ENCODE measurements at places on chromosomes 6 and 20.

GRCh38 chr6:121652223-121652622 lies 216.8 kb downstream of the GJA1 start:
- DNase-seq, result no peak

GRCh38 chr20:13009682-13010406 lies 1.1 kb downstream of the SPTLC3 start:
- DNase-seq, result peak; percentile 88

GRCh38 chr20:38935285-38935684 lies 9.1 kb downstream of the FAM83D start:
- no peak for DNase-seq

- DNase-seq, result no peak
Observed at GRCh38 chr6:105897131-105897530, 189.0 kb upstream of the PRDM1 start.

GRCh38 chr6:137240168-137240567 lies 21.0 kb upstream of the IFNGR1 start:
- DNase-seq, result peak; percentile 69

GRCh38 chr20:57943950-57944349 lies 234.1 kb upstream of the PMEPA1 start:
- no peak for DNase-seq

DNA sequence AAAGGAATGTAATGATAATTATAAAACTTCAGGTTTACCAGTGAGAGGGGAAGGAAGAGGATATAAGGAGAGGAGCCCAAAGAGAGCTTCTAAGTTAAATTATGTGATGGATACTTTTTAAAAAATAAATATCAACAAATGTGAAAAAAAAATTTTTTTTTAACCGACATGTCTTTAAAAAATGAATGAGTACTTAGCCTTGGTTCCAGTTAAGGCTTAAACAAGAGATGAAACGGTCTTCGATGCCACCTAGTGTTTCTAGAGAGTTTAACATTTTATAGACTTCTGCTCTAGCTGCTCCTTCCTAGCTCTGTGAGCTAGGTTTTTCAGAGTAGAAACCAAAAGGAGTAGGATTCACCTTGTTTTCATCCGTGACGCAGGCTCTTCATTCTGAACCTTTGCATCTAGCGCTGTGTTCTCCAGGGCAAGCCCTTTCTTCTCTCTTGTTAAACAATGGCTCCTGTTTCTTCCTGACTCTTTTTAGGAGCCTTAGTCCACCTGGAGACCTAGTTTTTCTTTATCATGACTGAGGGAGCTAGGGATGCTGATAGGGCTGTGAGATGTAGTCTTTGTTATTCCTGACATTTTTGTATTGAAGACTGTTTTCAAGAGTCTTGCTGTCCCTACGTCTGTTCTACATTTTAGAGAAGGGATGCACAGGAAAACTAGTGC lies 42.4 kb upstream of the GNRH2 start:
- DNase-seq, result peak; percentile 86

DNA sequence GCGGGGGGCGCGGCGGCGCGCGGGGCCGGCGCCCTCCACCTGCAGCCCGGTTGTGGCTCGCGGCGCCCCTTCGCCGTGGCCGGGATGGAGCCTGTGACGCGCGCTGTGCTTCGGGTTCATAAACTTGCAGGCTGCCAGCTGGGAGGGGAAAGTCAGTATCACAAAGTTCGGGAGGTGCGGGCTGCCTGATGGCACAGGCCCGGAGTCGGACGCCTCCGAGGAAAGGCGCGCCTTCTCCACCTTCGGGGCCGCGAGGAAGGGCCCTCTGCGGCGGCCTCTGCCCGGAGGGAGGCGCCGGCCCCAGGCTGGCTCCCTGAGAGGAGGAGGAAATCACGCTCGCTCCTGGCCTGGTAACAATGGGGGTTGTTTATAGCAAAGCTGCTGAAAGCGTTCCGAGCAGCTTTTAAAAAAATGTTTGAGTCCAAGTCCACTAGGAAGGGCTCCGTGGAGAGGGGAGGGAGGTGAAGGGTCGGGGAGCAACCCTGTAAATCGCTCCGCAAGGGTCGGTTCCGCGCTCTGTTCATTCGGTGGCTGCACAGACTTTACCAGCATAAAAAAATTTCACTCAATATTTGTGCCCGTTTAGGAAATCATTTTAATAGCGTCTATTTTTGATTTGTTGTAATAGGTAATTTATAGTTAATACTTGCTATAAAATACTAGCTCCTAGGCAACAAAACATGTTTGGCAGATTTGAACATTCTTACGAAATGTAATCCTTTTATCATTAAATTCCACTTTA lies 1.0 kb downstream of the AFDN start:
- peak; percentile 65 for DNase-seq

GRCh38 chr20:24027229-24027628 lies 38.6 kb upstream of the GGTLC1 start:
- DNase-seq, result peak; percentile 37

GRCh38 chr6:568954-569523 lies 87.9 kb downstream of the HUS1B start:
- DNase-seq, result no peak

DNA sequence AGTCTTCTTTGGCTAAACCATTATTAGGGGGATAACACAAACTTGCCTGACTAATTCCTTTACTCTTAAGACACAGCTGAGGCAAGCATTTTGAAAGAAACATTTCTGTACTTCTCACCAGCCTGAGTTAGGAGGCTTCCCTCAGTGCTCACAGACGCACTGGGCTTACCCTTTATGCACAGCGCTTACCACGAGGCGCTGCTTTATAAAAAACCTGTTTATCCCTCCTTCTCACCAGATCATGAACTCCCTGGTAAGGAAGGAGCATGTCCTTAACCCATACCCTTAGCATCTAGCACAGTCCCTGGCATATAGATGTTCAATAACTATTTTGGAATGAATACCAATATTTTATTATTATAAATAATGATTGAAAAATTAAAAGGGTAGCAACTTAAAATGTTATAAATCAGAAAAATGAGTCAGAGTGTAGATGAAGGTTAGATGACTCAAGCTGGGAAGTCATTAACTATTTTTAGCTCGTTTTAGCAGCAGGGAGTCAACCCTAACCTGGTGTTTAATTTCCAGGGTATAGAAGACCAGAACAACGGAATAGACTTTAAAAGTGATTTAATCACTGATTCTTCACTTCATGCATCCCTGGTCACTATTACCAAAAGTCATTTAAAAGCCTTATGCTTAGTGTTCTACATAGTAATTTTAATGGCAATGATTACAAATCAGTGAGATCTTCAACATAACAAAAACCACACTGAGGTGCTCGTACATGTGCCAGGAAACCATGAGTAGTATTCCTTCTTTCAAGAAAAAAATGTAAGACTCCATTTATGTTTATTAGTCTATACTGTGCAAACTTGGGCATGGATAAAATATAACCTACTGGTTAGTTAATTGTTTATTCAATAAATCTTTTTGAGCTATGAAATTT lies 4.1 kb upstream of the TPD52L1 start:
- DNase-seq, result no peak

- no peak for DNase-seq
Observed at GRCh38 chr20:8078528-8078914, 53.5 kb upstream of the PLCB1 start.

DNA sequence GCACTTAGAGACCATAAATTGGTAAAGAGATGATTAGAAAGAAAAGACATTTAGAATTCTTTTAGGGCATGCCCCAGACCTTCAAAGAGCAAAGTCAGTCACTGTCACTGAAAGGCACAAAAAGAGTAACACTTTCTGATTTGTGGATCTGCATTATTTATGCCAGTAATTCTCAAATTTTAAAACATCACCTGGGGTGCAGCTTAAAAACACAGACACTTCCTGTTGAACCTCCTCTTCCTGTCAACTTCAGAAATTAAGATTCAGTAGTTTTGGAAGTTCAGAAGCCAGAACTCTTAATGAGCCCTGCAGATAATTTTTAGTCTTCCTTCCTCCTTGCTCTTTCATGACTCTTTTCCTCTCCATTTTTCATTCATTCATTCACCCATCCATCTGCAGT lies 137.5 kb downstream of the NRN1 start:
- DNase-seq, result no peak

GRCh38 chr20:3485913-3486312 lies 15.1 kb downstream of the ATRN start:
- no peak for DNase-seq

GRCh38 chr20:63641146-63641791 lies 12.0 kb downstream of the STMN3 start:
- DNase-seq, result no peak

DNA sequence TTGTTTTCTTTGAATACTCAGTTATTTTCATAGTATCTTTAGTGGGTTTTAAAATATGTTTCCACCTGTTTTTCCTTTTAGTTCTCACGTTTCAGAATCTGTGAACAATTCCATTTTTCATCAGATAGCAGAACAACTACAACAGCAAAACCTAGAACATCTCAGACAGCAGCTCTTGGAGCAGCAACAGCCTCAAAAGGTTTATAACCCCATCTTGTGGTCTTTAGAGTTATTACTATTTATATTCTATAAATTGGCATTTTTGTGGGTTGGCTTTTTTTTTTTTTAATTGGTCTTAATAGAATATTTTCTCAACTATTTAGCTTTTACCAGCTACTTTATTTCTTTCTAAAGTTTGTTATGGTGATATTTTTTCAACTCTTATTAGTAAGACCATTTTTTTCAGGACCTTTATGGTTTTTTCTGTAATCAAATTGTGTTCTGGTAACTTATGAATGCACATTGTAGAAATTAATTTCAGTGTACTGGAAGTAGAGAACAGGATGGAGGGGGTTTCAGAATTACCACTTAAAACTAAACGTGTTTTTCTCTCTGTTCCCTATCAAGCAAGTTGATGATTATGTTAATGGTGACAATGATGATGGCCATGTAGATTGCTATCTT lies 72.2 kb downstream of the SCAF8 start:
- peak; percentile 59 for DNase-seq

- no peak for DNase-seq
Observed at GRCh38 chr6:24606200-24606930, 39.6 kb downstream of the KIAA0319 start.

DNA sequence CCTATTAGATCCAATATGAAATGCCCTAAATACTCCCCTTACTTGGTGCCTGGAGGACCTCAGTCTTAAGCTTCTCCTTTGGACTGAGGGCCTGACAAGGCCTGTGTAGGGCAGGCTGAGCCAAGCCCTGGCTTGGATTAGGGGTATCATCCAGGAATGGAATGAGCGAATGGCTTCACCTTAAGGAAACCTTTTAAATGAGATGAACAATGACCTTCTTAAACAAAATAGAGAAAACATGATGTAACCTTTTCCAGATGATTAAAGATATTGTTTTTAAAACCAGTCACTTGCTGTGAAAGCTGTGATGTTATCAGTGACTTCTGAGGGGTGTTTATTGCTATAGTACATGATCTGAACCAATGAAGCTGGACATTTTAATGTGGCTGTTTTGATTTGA lies 55.5 kb downstream of the TRAF3IP2 start:
- no peak for DNase-seq

GRCh38 chr20:1764136-1765033 lies 106.8 kb upstream of the SIRPG start:
- peak; percentile 91 for DNase-seq

- no peak for DNase-seq
Observed at GRCh38 chr20:47055699-47056369, 161.2 kb downstream of the EYA2 start.

GRCh38 chr20:31537890-31538289 lies 23.6 kb downstream of the HM13 start:
- DNase-seq, result no peak

GRCh38 chr6:92887871-92888270 lies 531.5 kb downstream of the EPHA7 start:
- DNase-seq, result no peak

DNA sequence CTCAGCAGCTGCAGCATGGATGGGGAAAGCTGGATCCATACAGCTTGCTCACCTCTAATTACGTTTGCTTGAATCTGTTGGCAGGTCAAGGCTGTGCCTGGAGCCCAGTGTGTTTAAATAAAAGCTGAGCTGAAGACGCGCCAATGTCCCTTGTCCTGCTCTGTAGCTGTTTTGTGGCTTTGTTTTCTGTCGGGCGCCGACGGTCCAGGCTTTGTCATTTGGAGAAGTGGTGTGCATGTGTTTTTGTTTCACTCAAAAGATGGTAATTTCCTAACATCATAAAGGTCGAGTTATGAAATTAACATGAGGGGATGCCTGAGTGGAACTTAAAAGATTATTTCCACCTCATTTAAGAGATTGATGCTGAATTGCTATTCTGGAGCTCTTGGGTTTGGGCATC lies 107.6 kb downstream of the SLC24A3 start:
- DNase-seq, result no peak

DNA sequence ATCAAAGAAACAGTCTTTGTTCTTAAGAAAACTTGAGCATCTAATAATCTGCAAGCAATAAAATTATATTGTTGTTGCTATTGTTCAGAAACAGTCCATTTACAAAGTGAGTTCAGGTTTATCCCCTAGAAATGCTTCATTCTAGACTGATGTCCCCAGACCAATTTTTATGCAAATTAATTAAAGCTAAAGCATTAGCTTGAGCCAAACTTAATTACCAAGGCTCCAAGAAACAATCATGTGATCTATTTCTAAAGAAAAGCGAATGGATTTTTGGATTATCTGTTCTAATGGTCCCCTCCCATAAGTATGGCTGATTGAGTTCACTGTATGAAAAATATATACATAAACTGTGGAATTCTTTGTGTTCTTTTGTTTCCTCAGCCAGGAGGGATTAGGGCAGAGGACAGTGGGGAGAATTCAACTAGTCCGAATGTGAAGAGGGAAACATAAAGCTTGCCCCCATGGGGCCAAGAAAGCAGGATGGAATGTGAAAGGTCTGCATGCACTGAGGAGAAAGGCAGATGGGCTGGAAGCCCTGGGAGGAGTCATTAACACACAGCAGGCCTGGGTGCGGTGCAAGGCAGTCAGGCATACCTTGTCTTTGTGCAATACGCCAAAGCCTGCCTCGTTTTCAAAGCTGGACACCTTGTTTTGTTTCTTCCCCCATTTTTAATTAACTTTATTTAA lies 597.1 kb downstream of the KIF16B start:
- peak; percentile 1 for DNase-seq

GRCh38 chr6:56802584-56802983 lies 152.3 kb upstream of the BEND6 start:
- DNase-seq, result peak; percentile 70

GRCh38 chr6:11613858-11614257 lies 76.3 kb downstream of the TMEM170B start:
- no peak for DNase-seq

- DNase-seq, result no peak
Observed at GRCh38 chr20:48787861-48788375, 39.9 kb downstream of the PREX1 start.

Measured in pons (tissue), 1 donor.